ENCODE measurements at places on chromosomes 1 and 21.

DNA sequence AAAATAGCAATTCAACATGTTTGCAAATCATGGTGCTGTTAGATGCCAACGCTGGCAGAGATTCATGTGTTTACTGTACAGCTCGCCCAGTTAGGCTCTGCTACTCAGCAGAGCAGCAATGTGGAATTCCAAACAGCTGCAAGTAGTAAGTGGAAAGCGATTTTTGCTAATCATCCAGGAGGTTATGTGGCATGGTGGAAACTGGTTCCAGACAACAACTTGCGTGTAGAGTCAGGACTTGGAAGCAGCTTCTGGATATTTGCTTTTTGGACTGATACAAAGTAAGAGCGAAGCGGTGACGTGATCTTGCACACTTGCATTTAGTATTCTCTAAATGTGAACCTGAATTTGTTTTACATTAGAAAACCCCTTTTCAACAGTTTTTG, 27.1 kb upstream of the HHAT start:
- peak; percentile 37 for DNase-seq

DNA sequence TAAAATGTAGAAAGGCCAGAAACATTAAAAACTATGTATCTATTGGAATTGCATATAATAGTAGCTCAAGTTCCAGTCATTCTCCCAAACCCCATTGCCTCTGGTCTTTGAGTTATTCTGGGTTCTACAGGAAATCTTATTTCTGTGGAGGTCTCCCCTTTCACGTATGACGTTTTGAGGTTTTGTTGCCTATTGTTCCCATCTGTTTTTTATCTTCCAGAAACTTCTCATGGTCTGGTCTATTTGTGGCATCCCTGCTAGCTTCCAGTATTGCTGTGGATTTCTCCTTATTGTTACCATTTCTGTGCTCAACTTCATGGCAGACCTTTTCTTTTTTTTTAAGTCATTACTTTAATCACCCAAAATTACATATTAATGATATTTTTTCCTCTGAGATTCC, 43.3 kb downstream of the DTL start:
- DNase-seq: no peak

GRCh38 chr21:44994695-44995342, 55.0 kb downstream of the SLX9 start:
- no peak for DNase-seq

DNA sequence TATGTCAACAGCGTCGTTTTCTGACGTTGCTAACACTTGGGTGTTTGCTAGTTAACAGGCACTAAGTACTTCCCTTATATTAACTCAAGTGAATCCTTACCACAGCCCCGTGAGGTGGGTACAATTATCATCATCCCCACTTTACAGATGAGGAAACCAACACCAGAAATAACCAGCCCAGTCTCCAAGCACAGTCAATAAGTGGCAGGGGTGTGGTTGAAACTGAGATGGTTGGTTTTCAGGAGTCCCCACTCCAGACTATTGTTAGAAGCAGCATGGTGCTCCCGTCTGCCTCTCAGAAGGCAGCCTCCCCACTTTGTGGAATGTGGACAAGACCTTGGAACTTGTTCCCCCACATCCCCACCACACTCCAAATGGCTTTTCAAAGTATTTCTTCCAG, 45.7 kb upstream of the ACOT11 start:
- no peak for DNase-seq

- DNase-seq: no peak
Measured at GRCh38 chr1:230057100-230057499, 9.9 kb upstream of the GALNT2 start.

- peak; percentile 36 for DNase-seq
Measured at GRCh38 chr1:89822999-89823628, 2.3 kb downstream of the LRRC8D start.

DNA sequence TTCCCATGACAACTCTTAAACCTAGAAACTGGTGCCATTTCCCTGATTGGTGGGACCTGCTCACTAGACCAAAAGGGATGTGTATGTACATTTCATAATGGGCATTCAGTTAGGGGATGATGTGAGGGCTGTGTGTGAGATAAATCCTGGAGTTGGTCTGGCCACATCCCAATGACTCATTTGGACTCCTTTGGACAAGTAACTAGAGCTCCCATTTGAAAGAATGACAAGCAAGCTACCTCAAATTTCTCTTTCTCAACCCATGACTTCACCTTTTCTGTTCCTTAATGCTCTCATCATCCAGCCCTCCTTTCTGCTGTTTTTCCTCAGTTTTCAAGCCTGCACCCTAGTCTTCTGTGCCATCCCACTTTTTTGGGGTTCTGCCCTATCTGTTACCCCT, 27.9 kb downstream of the EBNA1BP2 start:
- DNase-seq: peak; percentile 17

DNA sequence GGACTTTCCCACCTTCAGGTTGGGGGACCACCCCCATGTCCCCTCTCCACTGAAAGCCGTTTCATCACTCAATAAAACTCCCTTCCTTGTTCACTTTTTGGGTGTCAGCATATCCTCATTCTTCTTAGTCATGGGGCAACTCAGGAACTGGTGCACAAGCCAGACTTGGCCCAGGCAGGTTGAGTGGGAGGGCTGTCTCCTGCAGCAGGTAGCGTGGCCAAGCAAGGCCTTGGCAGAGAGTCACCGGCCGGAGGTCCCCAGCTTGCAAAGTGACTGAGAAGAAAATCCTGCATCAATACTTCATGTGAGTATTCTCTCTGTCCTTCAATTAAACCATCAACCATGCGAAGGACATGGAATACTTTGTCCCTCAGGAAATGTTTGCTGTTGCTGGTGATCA, 148.9 kb downstream of the RHOU start:
- DNase-seq: no peak

- DNase-seq: peak; percentile 35
Measured at GRCh38 chr1:8409106-8409505, 91.2 kb downstream of the SLC45A1 start.

DNA sequence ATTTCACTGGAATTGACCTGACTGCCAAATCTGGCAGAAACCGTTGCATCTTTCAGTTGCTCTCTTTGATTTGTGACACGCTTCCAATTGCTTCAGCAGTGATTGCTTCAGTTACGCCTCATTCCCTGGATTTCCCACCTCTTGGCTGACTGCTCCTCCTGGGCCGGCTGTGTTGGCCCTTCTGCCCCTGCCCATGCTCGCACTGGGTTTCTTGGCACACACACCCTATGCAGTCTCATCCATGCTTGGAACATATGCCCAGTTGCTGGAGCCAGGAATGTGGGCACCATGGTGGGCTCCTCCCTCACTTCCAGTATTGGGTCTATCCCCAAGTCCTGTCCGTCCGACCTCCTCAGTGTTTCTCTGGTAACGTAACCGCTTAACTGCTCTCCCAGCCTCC, 2.2 kb upstream of the ZBTB21 start:
- no peak for DNase-seq

DNA sequence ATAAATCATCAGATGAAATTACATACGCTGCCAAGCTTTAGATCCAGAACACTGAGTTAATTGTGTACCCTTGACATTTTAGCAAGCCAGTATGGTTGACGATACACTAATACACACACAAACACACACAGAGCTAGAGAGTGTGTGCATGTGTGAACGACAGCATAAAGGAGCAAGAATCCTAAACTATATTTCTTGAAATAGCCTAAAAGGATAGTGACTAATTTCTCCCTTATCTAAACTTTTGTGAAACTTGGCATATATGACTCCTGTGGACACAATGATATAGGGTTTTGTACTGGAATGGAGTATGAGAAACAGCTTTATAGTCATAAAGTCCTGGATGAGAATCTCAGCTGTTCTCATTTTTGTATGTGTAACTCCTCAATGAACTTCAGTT, 65.1 kb upstream of the DMRTA2 start:
- DNase-seq: no peak

DNA sequence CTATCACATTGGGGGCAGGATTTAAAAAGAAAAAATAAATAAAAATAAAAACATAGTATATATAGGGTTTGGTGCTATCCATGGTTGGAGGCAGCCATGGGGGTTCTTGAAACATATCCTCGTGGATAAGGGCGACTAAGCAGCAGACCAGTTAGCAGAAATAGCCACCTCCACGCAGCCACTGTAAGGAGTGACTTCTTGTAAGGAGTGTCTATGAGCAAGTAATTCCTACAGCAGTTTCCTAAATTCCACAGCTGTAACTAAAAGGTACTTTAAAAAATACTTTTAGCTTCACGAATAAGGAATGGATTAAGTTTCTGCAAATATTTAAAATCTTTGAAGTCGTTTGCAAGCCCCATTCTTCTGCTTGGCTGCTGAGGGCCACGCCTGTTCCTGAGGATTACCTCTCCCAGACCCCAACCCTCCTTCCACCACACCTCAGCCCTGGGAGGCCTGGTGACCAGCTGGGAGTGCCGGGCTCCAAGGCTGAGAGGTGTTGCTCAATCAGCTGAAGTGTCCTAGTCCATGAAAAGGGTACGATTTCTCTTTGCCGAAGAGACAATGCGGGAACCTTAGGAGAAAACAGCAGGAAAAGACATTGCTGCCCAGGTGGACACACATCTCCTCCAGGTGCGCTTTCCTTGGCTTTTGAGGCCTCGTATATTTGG, 115.3 kb downstream of the ADSS2 start:
- no peak for DNase-seq

DNA sequence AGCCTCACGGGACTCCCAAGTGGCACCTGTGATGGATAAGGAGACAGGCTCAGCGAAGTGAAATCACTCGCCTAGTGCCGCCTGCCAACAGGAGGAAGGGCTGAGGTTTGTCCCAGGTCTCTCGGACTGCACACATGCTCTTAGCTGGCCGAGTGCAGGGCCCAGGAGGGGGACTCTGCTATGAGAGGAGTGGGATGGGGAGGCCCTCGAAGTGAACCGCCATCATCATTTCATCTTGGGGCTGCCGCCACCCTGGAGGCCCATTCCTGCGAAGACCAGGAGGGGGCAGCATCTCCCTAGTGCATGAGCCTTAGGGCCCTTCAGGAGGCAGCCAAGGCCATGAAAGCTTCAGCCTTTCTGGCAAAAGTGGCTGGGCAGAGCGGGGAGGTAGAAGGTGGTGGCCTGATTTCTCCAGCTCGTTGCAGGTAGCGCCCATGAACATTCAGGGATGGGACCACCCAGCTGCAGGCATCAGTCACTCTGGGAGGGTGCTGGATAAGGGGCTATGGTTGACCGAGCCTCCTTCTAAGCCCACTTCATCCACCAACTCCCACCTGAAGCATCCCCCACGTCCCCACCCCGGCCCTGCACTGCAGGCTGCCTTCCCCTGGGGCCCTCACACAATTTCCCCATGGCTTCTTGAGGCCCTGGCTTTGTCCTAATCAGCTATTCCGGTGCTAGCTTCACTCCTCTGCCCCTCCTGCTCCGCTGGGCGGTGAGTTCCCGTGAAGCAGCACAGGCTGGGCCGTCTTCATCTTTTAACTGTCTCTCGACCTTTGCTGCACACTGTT, 17.2 kb upstream of the RASSF5 start:
- peak; percentile 88 for DNase-seq

- no peak for DNase-seq
Measured at GRCh38 chr1:2014741-2015735, 4.1 kb upstream of the GABRD start.
